Ascending aorta (tissue), 2 donors: ENCODE measurements at places on chromosomes 2 and 18. TPM values are rescaled to one million over a fixed set of nuclear protein-coding genes. Genes with fewer than 3 reads are reported as not detected.

ASTL gene
- total RNA-seq: not detected

DNA sequence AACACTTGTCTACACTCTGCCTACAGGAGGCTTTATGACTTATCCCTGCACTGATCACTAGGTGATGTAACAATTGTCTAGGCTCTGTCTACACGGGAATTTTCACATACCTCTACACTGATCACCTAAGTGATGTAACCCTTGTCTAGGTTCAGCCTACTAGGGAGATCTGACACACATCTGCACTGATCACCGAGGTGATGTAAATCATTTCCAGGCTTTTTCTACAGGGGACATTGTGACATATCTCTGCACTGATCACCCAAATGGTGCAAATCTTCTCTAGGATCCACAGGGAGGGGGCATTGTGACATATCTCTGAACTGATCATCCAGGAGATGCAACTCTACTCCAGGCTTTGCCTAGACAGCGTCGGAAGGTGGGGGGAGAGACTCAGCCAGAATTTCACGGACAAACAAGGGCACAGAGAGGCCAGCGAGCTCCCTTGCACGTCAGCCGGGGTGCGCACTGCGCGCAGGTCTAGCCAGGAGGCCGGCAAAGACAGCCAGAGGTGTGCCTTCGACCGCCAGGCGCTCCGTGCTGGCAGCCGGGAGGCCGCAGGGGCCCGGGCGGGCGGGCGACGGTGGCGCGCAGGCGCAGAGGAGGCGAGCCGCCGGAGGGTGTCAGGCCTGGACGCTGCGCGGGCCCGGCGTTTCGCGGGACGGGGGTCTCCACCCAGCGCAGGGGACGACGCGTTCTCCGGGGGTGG lies 46.9 kb upstream of the USP14 start:
- DNase-seq: no peak

RESP18 gene
- total RNA-seq: not detected

RPL31 gene
- 479 TPM for total RNA-seq

GRCh38 chr18:36533446-36534153 lies 236.1 kb downstream of the FHOD3 start:
- no peak for DNase-seq

UGT1A10 gene
- total RNA-seq: not detected

- no peak for DNase-seq
Observed at GRCh38 chr2:143344780-143345179, 215.6 kb downstream of the ARHGAP15 start.

GRCh38 chr2:137507237-137507636 lies 457.0 kb upstream of the HNMT start:
- DNase-seq: no peak
